ENCODE measurements at places on chromosomes 1 and 21.
A peak's percentile ranks its signal among the peaks of the same experiment; 100 is the strongest.

DNA sequence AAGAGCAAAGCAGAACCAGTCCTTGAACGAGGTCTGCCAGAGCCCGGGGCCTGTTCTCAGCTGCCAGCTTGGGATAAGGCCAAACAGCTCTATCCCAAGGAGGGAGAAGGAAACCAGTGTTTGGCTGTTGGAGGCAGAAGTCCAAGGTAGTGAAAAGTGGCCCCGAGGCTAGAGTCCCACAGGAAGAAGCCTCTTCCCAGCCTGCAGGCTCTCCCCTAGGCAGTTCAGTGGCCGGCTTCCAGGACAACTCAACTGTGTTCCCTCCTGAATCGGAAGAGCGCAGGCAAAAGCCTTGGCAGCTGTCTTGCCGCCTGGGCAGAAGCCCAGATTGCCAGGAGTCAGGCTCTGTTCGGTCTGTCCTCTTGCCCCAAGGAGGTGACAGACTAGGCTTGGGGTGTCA is 19.3 kb downstream of the QSOX1 start:
- DNase-seq = no peak

GRCh38 chr1:173205146-173206051 is 1.7 kb downstream of the TNFSF4 start:
- DNase-seq = peak; percentile 57

- DNase-seq = no peak
Measured at GRCh38 chr21:45016031-45016405, 58.4 kb upstream of the ADARB1 start.

GRCh38 chr1:67191668-67192520 is 25.6 kb downstream of the IL23R start:
- no peak for DNase-seq

GRCh38 chr1:204868340-204868700 is 2.3 kb upstream of the NFASC start:
- DNase-seq = no peak

- no peak for DNase-seq
Measured at GRCh38 chr1:110728388-110729001, 53.8 kb upstream of the KCNA3 start.

- no peak for DNase-seq
Measured at GRCh38 chr1:94280541-94280940, 43.2 kb upstream of the ARHGAP29 start.

GRCh38 chr1:61109158-61109557 is 26.8 kb downstream of the NFIA start:
- DNase-seq = no peak

GRCh38 chr1:111272081-111272480 is 18.6 kb upstream of the CHIA start:
- DNase-seq = no peak

Measured in CD4-positive, alpha-beta T cell treated with Interleukin-6 for 4 hours (primary cell).